ENCODE measurements at places on chromosomes 11 and 22.

GRCh38 chr11:63567044-63567840, 4.1 kb upstream of the PLAAT2 start:
- DNase-seq = peak; percentile 87

- DNase-seq = no peak
Observed at GRCh38 chr22:49111085-49111484, 716.6 kb downstream of the BRD1 start.

DNA sequence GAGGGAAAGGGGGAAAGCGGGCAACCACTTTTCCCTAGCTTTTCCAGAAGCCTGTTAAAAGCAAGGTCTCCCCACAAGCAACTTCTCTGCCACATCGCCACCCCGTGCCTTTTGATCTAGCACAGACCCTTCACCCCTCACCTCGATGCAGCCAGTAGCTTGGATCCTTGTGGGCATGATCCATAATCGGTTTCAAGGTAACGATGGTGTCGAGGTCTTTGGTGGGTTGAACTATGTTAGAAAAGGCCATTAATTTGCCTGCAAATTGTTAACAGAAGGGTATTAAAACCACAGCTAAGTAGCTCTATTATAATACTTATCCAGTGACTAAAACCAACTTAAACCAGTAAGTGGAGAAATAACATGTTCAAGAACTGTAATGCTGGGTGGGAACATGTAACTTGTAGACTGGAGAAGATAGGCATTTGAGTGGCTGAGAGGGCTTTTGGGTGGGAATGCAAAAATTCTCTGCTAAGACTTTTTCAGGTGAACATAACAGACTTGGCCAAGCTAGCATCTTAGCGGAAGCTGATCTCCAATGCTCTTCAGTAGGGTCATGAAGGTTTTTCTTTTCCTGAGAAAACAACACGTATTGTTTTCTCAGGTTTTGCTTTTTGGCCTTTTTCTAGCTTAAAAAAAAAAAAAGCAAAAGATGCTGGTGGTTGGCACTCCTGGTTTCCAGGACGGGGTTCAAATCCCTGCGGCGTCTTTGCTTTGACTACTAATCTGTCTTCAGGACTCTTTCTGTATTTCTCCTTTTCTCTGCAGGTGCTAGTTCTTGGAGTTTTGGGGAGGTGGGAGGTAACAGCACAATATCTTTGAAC, 6.8 kb downstream of the MALAT1 start:
- peak; percentile 30 for DNase-seq

DNA sequence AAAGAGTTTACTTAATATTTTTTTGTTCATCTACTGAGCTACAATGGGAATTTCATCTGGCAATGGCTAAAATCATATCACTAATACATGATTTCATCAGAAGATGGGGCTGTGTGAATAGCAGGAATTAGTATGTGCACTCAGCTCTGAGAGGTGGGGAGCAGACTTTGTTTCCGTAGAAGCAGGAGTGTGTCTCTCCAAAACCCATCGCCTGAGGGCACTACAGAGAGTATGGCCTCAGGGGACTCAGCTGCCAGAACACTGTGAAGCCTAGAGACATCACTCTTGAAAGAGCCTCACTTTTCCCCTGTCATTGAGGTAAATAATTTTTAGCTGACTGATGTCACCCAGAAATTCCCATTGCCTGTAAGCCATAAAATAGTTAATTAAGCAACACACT, 261.4 kb upstream of the ISX start:
- no peak for DNase-seq

GRCh38 chr22:49983148-49984042, 22.8 kb downstream of the PIM3 start:
- DNase-seq = no peak

GRCh38 chr11:123901867-123902266, at the start of gene OR8D4:
Gene OR8D4, plus strand, starts transcription at chr11:123902167. Its CDS starts 4,265 bp downstream, at chr11:123906432.
- no peak for DNase-seq

GRCh38 chr22:44291265-44291664, 21.5 kb downstream of the SHISAL1 start:
- DNase-seq = no peak

DNA sequence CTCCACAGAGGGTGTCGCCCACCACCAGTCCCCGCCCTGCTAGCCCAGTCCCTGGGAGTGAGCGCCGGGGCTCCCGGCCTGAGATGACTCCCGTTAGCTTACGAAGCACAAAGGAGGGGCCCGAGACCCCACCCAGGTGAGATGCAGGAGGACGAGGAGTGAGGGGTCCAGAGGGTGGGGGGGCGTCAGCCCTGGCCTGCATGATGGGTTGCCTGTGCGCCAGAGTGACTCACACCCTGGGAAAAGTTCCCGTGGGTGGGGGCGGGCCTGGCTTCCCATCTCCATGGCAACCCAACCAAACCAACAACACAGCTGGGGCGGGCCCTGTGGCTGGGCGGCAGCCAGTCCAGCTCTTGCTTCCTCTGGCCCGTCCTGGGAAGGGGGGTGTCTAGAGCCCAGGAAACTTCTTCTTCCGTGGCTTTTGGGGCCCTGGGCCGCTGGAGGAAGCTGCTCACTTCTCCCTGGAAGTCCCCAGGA, 4.5 kb downstream of the GAS2L1 start:
- DNase-seq = peak; percentile 67

DNA sequence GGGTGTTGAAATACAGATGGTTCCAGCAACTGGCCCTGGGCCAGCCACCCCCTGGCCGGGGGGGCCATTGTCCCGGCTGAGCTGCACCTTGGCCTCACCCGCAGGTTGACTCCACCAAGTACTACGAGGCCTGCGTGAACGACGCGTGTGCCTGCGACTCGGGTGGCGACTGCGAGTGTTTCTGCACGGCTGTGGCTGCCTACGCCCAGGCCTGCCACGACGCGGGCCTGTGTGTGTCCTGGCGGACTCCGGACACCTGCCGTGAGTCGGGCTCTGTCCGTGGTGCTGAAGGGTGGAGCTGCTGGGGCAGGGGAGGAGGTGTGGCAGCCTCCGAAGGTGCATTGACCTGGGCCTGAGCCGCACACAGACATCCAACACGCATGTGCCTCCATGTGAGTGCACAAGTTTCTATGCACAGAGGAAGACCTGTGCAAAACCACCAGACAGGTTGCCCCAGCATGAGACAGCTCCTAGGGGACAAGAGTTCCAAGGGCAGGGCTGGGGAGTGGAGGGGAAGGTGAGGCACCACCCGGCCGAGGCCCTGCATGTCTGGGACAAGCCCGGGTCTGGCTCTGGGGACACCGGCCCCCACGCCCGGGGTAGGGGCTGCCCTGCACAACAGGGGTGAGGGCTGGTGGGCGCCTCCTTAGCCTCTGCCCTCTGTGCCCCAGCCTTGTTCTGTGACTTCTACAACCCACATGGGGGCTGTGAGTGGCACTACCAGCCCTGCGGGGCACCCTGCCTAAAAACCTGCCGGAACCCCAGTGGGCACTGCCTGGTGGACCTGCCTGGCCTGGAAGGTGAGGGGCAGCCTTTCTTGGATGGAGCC, 16.1 kb downstream of the MUC5B start:
- no peak for DNase-seq

- no peak for DNase-seq
Observed at GRCh38 chr11:128664317-128664716, 29.6 kb upstream of the FLI1 start.

DNA sequence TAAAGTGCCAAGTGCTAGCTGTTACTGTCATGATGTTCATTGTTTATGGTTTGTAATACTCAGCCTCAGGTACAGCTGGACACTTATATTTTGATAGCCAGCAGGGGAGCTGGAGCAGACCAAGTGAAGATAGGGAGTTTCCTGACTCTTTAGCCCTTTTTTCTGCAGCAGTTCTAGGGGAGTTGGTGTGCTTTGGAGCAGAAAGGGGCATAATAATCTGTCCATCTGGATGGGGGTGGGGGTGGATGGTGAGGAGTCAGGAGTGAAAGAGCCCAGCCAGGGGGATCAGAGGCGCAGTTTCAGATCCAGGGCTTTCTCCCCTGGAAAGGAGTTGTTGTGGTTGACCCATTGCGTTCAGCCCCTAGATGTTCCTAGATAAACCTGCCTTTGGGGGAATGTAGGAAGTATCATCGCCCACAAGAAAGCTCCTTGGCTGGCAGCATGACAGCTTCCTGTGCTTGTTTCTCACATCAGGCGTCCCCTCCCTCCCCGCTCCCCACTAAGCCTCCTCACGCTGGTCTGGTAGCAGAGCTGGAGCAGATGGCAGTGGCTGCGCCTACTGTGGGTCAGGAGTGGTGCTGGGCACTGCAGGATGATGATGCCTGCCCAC, 41.9 kb downstream of the MED15 start:
- DNase-seq = peak; percentile 53

DNA sequence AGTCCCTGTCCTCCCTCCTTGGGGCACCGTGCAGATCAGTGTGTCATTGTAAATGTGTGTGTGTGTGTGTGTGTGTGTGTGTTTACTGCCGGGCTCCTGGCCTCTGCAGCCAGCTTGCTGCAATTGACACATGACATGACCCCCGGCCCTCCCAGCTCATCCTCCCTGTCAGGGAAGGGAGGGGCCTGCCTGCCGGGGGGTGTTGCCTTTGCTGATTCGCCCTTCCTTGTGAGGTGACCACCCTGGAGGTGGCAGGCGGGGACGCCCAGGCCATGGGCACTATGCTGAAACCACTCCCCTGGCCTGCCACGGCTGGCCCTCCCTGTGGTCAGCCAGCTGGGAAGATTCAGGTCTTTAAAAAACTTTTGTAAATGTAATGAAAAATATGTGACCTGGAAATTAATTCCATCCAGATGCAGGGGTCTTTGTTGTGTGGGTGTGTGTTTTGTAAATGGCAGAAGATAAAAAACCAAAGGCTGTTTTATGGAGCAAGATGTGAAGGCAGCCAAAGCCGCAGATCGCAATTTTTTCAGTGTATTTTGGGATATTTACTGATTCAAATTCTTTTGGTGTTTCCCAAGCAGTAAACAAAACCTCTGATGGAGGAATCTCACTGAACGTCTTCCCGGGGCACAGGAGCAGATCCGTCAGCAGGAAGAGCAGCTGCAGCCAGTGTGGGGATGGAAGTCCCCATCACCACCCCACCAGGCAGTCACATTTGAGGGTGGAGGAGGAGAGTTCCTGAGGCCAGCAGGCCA, 23.2 kb downstream of the SHISAL1 start:
- DNase-seq = no peak

- no peak for DNase-seq
Observed at GRCh38 chr11:7871056-7871455, 60.0 kb downstream of the OR10A6 start.

- DNase-seq = no peak
Observed at GRCh38 chr22:27627444-27627833, 174.1 kb downstream of the MN1 start.

DNA sequence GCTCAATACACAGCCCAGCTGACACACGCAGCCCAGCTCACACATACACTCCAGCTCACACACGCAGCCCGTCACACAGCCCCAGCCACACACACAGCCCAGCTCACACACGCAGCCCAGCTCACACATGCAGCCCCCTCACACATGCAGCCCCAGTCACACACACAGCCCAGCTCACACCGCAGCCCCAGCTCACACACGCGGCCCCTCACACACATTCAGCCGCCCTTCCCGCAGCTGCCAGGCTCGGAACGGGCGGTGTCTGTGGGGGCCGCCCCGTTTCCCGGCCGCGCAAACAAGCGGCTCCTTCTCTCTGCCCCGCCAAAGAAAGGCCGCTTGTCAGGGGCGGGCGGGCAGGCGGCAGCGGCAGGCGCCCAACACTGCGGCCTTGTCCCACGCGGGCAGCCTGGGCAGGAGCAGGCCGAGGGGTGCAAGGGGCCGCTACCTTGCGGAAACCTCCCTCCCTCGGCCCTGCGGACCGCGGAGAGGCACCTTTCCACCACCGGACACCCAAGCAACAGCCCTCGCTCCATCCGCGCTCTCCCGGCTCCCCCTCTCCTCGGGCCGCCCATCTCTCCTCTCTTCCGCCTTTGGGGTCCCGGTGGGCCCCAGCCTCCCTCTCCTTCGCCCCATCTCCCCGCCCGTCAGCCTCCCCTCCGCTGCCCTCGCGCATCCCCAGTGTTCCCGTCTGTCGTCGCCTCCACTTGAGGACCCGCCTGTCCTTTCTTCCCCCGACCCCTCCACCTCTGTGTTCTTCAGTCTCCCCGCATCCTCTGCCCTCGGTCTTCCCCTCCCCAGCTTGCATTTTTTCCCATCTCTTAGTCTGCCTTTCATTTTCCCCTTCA, 2.2 kb downstream of the PHLDB1 start:
- no peak for DNase-seq

DNA sequence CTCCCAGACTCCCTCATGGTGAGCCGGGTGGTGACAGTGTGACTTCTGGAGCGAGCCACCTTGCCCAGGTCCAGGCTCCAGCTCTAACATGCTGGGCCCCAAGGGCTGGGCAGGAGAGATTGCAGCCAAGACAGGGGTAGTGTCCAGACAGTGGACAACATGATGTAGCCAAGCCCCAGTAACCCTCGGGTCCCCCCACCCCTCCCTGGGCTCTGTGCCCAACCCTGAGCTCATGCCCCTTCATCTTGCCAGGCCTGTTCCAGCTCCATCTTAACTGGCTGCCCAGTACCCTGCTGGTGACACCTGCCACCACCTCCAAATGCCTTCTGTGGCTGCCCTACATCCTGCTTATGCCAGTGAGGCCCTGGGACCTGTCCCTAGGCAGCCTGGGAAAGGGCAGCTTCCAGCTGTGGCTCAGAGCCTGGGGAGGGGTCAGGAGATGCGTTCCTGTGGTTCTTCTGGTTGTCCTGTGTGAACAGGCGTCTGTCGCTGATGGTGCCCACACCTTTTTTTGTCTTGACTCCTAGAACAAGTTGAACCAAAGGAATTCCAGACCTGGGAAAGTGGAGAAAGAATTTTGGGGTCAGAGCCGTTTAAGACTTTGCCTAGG, 12.5 kb upstream of the SYT12 start:
- no peak for DNase-seq

DNA sequence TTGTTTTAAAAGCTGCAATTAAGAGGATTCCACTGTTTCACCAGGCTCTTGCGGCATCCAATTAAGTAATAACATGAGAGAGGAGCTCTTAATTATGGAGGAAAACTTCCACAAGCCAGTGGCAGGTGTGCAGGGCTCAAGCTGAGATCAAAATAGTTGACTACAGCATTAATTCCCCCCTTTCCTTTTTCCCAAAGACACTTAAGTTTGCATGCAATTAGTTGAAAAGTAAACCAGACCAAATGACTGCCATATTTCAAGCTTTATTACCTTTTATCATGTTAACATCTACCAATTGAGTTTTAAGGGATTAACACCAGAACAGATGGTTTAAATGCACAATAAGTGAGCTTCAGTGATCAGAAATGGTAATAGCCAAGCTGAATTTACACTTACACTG, 32.1 kb downstream of the FAM168A start:
- no peak for DNase-seq

- DNase-seq = no peak
Observed at GRCh38 chr11:111908639-111909305, 2.8 kb downstream of the CRYAB start.

GRCh38 chr11:62553839-62554361, 7.3 kb upstream of the AHNAK start:
- no peak for DNase-seq

- DNase-seq = peak; percentile 57
Observed at GRCh38 chr11:61037441-61038093, 64.7 kb upstream of the CD5 start.

GRCh38 chr11:9528573-9529333, 44.7 kb upstream of the WEE1 start:
- DNase-seq = no peak

All from activated CD4-positive, alpha-beta T cell treated with anti-CD3 and anti-CD28 coated beads, Interleukin-10, Interleukin-2, amounts not matched to agents 100 ng/mL and 50 ng/mL, durations not matched to agents 16 hours and 8 hours (primary cell).